ENCODE measurements at places on chromosomes 12 and 14.

DNA sequence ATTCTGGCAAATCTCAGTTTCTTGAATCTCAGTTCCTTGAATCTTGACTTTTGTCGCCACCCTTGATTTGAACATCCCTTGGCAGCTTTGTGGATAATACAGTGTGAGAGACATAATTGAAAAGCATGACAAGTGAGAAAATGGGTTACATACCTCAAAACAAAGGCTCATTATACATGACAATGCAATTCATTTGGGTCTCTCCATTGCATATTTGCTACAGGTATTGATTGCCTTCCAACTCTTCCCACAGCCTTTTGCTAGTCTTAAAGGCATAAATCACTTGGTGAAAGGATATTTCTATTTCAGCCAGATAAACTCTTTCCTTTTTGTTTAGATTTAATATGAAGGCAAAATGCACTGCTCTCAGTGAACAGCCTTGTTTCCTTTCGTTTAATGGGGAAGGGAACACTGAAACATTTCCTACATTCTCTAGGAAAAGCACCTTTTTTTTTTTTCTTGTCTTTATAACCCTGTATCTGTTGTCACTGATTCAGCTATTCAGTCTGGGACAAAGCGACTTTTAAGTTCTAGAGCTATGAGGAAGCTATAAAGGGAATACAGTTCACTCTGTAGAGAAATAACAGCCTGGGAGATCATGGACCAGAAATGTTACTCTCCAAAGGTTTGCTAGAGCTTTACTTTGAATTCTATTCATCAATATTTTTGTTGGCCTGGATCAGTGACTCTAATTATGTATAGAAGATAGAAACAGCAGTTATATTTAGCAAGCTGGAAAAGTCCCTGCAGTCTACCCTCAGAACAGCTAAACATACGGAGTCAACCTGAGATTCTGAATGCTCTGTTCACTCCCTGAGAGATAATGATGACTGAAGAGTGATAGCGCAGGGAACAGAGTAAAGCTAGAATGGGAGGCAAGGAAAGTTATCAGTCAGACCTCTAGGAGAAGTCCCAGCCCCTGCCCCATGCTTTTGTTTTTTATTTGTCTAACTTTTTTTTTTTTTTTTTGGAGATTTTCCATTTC, 311.4 kb downstream of the RGS6 start:
- no peak for DNase-seq

DNA sequence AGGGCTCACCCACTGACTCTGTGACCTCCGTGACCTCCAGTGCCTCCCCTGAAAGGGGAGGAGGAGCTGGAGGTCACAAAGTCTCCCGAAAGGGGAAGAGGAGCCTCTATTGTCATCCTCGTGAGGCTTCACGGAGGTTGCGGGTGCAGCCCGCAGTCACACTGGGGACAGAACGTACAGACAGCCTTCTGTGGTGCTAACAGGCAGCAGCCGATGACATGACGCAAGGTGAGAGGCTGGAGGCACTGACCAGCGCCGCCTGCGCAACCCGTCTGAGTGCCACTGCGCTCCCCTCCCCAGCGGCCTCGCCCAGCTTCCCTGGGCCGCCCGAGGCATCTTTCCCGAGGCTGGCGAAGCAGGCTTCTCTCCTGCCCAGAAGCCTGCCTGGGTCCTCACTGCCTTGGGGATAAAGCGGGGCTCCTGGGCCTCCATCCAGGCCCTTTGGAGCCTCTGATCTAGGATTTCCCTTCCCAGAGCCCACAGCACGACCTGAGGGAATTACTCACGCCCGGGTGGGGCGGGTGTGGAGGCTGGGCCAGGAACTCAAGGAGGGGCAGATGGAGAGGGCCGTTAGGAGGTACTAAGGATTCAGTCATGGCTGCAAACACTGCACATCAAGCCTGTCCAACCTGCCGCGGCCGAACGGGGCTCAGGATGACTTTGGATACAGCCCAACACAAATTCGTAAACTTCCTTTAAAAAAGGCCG, 12.3 kb upstream of the LBHD2 start:
- no peak for DNase-seq

DNA sequence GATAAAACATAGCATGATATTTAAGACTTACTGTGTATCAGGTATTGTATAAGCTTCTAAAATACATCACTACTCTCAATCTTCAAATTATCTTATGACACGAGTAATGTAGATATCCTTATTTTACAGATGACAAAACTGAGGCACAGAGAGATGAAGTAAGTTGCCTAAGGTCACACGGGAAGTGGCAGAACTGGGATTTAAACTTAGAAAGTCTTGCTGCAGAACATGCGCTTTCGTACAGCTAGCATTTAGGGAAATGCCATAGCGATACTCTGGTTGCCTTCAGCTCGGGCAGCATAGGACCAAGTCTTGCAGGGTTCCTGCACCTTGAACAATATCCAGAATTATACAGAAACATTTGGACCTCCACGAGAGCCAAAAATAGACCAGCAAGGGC, 162.4 kb downstream of the BRMS1L start:
- DNase-seq: no peak

DNA sequence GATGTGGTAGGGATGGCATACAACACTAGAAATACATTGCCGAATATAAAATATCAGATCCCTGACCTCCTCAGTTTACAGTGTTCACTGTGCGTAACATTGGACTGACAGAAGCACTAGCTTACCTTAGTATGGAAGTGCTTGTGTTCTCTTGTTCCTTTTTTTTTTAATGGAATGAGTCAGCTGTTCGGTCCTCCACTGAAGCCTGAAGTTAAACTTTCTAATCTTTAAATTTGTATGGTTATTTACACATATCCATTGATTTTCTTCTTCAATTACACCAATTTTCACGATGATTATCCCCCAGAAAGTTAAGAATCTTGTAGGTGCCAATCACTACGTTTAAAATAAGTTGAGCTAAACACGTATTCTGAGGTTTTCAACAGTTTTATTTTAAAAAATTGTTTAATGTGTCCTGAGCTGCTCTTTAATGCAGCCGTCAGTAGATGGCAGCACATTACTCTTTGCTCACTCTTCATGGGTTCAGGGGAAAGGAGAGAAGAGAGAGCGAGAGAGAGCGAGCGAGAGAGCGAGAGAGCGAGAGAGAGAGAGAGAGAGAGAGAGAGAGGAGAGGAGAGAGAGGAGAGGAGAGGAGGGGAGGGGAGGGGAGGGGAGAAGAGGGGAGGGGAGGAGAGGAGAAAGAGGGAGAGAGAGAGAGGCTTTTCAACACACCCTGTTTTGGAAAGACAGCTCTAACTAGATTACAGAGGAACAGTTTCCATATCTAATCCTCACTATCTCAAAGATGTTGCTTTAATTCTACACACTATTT, 134.7 kb upstream of the SCAF11 start:
- peak; percentile 78 for DNase-seq

DNA sequence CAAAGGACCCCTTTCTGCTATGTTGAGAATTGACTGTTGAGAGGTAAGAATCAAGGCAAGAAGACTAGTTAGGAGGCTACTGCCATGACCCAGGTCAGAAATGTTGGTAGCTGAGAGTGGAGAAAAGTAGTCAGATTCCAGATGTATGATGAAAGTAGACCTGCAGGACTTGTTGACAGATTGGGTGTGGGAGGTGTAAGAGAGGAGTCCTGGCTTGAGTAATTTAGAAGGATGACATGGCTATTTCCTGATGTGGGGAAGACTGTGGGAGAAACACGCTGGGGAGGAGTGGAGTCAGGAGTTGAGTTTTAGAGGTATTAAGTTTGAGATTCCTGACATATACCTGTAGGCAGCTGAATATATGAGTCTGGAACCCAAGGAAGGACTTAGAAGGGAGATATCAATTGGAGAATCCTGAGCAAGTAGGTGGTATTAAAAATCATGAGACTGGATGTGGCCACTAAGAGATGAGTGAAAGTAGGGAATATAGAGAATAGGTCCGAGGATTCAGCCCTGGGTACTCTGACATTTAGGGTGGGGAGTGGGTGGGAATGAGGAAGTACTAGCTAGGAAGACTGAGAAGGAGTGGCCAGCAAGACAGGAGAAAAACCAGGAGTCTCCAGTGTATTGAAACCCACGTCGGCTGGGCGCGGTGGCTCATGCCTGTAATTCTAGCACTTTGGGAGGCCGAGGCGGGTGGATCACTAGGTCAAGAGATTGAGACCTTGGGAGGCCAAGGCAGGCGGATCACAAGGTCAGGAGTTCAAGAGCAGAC, 12.6 kb upstream of the DDX47 start:
- DNase-seq: no peak

DNA sequence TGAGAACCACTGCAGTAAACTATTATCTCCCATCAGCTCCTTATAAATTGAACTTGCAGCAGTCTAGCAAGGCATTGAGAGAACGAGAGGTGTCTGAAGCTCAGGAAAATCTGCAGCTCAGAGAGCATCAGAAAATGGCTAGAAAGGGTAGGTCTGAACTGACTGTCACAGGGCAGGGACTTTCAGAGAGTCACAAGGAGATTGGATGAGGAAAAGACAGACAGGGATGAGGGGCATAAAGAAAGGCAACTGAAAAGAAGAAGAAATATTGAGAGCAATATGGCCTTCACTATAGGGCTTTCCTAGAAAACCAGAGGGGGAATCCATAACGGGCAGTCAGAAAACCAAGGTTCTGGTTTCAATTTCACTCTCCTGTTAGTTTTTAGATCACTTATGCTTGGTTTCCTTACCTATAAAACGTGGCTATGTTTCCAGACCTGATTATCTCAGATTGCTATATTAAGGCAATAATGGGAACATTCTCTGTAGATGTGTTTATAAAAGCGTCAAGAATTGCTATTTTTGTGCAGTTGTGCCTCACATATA, 40.9 kb downstream of the PDE6H start:
- no peak for DNase-seq

- no peak for DNase-seq
Measured at GRCh38 chr14:95313707-95314106, 6.0 kb downstream of the CLMN start.

DNA sequence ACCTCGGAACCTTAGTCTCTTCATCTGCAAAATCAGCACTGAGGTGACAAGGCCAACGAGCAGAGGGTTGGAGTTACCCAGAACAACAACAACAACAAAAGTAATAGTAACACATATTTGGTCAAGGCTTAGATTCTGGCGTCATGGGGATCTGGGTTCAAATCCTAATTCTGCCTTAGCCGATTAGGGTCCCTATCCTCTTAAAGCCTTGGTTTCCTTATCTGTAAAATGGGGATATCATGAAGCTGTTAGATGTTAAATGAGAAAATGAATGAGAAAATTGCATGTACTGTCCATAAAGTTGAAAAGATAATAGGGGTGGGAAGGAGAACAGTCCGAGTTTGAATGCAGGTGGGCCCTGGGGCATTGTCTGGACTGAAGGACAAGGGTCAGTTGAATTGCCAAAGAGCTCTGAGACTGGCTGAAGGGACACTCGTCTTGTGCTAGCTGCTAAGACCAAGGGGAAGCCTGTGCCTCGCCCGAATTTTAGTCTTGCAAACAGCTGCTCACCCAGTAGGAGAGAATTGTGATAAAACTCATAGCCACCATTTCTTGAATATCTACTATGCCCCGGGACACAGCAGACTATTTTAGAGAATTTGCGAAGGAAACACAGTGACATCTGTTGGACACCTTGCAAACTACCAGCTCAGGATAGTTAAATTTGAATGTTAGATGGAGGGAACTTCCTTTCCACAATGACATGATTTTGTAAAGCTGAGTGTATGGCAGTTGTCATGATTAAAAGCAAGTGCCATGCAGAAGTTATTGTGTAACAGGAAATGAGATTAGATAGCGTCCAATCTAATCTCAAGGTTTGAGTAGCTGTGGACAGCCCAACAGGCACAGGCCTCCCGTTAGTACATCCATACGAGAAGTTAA, 6.8 kb upstream of the HNF1A start:
- peak; percentile 56 for DNase-seq

DNA sequence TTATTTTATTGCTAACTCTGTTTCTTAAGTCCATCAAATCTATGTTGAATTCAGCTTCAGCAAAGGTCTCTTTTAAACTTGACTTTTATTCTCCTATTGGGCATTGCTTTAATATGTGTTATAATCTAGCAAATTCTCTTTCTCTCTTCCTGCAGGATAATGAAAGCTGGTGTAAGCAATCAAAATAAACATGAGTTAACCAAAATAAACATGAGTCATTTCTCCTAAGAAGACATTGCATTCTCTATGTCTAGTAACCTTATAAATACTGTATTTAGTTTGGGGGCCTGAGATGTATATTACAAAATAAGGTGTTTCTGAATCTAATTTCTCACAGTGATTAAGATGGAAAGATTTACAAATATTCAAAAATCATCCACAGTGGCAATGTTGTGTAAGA, 739.1 kb upstream of the ATXN7L3B start:
- DNase-seq: no peak

DNA sequence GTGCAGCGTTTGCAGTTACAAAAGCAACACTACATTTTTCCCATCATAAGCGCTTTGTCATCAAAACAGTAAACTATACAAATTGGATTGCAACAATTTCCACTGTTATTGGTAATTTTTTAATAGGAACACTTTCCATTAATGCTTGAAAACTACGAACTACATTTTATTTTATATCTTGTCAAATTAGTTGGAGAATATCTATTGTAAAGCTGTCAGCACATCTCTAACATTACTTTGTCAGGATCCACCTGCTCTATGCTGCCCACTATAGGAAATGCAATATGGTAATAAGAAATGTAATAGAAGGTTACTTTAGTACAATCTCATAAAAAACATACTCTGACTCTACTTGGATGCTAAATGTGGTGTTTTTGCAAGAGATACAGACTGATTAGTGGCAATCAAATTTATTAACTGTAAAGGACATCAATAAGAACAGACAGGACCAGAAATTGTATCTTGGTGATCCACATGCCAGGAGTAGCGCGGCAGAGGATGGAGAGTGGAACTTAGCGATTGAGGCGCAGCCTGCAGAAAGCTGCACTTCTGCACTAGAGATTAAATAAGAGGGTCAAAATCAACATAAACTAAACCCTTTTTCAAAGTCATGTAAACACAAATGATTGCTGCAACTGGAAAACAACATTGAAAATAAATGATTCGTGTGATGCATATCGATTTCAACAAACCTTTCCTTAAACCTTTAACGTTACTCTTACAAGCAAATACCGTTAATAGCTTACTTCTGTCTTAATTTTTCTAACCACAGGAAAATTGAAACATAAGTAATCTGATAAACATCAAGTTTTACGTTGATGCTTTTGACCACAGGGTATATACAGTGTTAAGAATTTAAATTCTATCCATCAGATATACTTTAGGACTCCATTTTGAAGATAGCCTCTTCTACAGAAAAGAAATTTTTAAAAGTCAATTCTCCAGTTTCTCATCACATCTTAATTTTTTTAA, 3.6 kb upstream of the ARID2 start:
- DNase-seq: peak; percentile 61

DNA sequence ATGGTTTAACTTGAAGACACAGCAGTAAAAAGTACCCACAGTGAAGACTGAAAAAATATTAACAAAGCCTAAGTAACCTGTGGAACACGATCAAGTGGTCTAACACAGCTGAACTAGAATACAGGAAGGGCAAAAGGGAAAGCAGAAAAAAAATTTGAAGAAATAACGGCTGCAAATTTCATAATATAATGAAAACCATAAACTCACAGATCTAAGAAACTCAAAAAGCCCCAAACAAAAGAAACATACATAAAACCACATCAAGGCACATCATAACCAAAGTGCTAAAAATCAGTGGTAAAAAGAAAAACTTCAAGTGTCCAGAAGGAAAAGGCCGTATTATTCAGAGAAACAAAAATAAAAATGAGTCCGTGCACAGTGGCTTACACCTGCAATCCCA, 30.9 kb downstream of the SPPL3 start:
- DNase-seq: no peak

- DNase-seq: peak; percentile 68
Measured at GRCh38 chr12:47818467-47819137, 1.1 kb downstream of the HDAC7 start.
